Memory B cell (primary cell): ENCODE measurements at places on chromosomes 12 and 14.

DNA sequence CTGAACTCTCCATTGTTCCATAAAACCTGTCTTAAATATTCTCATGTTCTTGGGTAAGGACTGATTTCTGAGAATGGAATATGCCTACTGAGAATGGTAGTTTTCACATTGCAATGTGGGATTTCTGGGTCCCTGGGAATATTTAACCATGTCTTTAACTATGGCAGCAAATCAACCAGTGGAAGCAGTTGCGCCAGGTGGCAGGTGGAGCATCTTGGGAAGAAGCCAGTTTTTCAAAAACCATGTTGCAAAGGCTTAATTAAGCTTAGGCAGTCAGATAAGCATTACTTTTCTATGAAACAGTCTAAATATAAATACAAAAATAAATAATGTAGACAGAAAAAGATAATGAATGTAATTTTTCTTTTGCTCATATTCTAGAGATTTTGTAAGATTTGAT is 448.1 kb downstream of the ADAMTS20 start:
- no peak for DNase-seq

DNA sequence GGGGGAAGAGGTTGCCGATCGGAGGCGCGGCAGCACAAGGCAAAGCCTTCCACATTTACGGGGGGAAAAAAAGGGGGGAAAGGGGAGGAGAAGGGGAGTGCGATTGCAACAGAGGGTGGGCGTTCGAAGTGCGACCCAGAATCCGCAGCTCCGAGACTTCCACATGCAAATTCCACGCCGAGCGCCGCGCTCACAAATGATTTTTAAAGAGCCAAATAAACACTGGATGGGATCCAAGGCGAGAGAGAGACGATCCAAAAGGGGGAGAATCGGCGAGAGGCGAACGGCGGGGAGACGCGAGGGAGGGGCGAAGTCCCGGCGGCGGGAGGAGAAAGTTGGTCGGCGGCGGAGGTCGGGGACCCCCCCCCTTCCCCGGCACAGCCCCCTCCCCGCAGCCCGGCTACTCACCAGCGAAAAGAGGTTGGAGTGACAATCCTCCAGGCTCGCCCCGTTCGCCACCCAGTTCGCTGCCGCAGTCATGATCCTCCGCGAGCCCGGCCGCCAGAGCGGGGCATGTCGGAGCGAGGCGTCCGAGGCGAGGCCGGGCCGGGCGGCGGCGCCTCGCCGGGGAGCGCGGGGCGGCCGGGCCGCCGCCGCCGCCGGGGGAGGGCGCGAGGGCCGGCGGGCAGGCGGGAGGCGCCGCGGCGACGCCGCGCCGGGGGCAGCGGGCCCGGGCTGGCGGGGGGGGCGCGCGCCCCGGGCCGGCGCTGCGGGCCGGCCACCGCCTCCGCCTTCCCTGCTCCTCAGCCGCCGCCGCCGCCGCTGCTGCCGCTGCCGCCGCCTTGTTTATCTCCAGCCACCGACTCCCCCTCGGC is 634 bp downstream of the MED13L start:
- peak; percentile 62 for DNase-seq

DNA sequence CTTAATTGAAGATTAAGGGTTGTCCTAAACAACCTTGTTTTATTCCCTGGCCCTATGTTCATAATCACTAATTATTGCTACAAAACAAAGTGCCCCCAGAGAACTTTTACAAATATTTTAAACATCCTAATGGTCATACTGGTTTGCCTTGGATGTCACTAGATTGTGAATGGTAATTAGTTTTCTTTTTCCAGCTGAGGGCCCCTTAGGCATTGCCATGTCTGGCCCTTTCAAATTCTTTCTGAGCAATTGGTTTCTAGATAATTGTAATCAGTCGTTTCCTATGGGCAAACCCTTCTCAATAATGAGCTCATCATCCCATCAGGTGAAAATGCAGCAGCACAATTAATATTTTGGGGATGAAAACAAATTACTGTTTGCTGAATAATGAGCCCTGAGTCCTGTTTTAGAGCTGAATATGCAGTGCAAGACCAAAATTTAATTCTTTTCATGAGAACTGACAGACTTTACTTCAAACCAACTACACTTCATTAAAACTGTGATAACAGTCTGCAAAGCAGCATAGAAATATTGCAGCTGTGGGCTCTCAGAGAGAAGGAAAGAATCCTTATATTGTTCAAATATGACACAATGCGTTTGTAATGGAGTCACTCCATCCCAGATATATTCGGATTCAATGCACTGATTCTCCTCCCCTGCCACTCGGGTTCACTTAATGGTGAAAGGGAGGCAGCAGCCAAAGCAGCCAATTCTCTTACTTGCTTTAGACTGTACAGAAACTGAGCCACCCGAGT is 67.7 kb upstream of the ARHGAP5 start:
- no peak for DNase-seq

DNA sequence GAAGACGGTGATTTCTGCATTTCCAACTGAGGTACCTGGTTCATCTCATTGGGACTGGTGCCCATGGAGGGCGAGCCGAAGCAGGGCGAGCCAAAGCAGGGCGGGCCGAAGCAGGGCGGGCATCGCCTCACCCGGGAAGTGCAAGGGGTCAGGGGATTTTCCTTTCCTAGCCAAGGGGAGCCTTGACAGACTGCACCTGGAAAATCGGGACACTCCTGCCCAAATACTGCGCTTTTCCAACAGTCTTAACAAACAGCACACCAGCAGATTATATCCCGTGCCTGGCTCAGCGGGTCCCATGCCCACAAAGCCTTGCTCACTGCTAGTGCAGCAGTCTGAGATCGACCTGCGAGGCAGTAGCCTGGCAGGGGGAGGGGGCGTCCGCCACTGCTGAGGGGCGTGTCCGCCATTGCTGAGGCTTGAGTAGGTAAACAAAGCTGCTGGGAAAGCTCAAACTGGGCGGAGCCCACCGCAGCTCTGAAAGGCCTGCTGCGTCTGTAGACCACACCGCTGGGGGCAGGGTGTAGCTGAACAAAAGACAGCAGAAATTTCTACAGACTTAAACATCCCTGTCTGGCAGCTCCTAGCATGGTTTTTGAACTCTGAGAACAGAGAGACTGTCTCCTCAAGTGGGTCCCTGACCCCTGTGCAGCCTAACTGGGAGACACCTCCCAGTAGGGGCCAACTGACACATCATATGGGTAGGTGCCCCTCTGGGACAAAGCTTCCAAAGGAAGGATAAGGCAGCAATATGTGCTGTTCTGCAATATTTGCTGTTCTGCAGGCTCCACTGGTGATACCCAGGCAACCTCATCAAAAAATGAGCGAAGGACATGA is 77.2 kb downstream of the BAZ1A start:
- no peak for DNase-seq

DNA sequence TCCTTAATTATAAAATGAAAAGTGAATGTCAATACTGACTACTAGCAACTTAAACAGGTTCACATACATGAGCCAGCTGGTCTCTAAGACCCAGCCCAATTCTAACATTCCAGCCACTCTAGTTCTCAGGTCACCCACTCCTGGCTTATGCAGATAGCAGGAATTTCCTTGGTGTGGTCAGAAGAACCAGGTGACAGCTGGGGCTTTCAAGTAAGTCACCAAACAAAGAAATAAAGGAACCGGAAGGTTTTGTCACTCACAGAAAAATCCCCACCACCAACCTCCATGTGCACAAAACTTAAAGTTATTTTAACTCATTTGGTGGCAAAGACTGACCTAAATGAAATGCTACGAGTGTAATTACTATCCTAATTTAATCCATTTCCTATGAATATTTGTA is 129.6 kb upstream of the CDKN3 start:
- peak; percentile 3 for DNase-seq

GRCh38 chr12:69676257-69677012 is 22.7 kb downstream of the BEST3 start:
- no peak for DNase-seq

- DNase-seq: no peak
These were observed 807 bp downstream of the B4GALNT3 start for GRCh38 chr12:460261-461230.

DNA sequence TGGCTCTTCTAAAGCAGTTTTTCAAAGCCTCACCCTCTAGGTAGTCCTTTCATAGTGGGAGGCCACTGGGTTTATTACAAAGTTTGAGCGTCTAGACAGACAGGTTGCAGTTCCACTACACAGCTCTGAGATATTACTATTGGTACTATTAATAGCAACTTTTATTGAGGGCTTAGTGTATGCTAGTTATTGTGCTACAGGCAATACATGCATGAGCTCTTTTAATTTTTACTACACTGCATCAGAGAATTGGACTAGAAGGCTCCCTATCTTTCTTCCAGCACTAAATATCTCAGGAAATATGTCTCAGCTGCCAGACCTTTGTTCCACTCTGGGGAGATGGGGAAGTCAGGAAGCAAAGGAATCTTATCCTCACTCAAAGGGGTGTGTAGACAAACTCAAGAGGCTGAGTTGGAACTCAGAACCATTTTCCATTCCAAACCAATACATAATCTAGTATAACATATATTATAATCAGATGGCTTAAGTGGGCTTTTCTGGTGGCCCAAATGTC is 161.8 kb upstream of the SLC38A2 start:
- no peak for DNase-seq

- DNase-seq: no peak
These were observed 88.0 kb upstream of the TMEM132C start for GRCh38 chr12:128178966-128179365.
